Kidney (tissue), 22 donors: ENCODE measurements at places on chromosomes 16 and 17. TPM values are rescaled to one million over a fixed set of nuclear protein-coding genes. Genes with fewer than 3 reads are reported as not detected.

Gene NUFIP2
- 52.3 TPM for total RNA-seq

- H3K36me3 ChIP-seq = no peaks in the 10 kb centered on the region
- H3K4me1 ChIP-seq = no peaks in the 10 kb centered on the region
- no peak overlapping the region for H3K4me3 ChIP-seq
- DNase-seq = no peak
- no peak overlapping the region for H3K27ac ChIP-seq
Observed at GRCh38 chr17:55561973-55562495, 50.8 kb upstream of the SMIM36 start.

DNA sequence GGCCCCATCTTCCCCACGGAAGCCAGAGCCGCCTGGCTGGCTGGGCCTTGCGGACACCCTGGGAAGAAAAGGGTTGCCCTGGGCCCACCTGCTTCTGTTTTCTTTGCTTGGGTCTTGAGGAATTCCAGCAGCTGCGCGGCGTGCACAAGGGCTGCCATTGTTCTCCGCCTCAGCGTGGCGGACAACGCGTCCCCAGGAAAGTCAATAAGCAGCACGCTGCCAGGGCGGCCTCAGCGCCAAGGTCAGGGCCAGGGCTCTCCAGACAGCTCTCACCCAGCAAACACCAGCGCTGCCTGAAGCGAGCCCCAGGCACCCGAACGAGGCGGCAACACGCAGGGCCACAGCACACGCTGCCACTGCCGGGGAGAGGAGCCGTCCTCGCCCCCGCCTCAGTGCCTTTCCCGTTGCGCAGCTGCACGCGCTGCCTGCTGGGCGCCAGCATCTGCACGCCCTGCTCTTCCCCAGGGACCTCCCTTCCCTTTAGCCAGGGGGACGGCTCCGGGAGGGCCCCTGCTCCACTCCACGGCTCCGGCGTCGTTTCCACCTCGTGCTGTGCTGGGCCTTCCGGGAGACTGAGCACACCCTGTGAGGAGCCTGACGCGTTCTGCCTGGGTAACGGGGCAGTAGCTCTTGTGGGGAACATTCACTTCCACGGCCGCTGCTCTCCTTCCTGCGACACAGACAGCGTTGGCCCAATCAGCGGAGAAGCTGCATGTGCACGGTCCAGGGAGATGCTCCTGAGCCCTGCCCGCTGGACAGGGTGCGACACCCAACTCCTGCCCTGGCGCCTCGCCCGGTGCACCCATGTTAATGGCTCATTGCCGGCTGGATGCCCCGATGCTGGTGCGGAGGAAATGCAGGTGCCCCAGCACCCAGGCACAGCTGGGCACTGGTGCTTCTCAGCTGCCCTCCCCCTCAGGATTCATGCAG lies 57.8 kb downstream of the LMF1 start:
- H3K36me3 ChIP-seq = peaks cover 3% of the 10 kb centered on the region
- DNase-seq = no peak
- no peak overlapping the region for H3K27ac ChIP-seq
- H3K4me3 ChIP-seq = no peak overlapping the region
- no peaks in the 10 kb centered on the region for H3K4me1 ChIP-seq
- no peaks in the 10 kb centered on the region for H3K27me3 ChIP-seq

DNA sequence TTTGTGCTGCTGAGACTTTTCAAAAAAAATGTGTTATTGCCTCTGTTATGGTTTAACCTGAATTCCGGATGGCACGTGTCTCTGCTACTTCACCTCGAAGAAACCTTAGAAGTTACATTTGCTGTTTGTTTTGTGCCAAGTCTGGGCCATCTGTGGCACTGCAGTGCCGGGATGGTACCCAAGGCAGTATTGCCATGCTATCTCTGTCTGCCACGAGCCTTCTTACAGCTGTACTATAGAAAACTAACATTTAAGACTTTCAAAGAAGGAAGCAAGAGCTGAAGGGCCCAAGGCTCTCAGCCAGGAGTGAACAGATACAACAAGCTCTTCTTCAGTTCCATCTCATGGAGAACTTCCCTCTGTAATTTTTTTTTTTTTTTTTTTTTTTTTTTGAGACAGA lies 73.7 kb upstream of the NOL11 start:
- H3K4me3 ChIP-seq = no peak overlapping the region
- peaks cover 2% of the 10 kb centered on the region for H3K4me1 ChIP-seq
- H3K36me3 ChIP-seq = no peaks in the 10 kb centered on the region
- no peak overlapping the region for H3K27ac ChIP-seq

GRCh38 chr17:62854098-62854680 lies 46.1 kb upstream of the MARCHF10 start:
- H3K4me1 ChIP-seq = no peaks in the 10 kb centered on the region
- no peaks in the 10 kb centered on the region for H3K27me3 ChIP-seq

DNA sequence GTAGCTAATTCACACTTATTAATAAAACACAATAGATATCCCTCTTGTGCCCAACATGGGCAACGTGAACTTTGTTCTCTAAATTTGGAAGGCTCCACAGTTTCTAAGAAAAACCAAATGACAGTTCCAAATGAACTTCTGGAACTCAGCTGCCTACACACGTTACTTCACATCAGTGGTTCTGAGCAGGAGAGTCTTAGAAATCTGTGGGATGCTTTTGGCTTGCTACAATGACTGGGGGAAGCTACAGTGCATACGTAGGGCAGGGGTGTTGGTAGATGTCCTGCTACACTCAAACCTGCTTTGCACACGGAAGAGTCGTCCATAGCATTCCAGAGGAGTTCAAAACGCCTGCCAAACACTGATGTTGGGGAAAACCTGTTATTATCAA lies 8.0 kb downstream of the TXNDC11 start:
- peaks cover 37% of the 10 kb centered on the region for H3K36me3 ChIP-seq
- DNase-seq = no peak
- no peaks in the 10 kb centered on the region for H3K27me3 ChIP-seq
- H3K4me1 ChIP-seq = peaks cover 18% of the 10 kb centered on the region
- H3K27ac ChIP-seq = no peak overlapping the region
- H3K4me3 ChIP-seq = no peak overlapping the region
